ENCODE measurements at places on chromosomes 1 and 21.

DNA sequence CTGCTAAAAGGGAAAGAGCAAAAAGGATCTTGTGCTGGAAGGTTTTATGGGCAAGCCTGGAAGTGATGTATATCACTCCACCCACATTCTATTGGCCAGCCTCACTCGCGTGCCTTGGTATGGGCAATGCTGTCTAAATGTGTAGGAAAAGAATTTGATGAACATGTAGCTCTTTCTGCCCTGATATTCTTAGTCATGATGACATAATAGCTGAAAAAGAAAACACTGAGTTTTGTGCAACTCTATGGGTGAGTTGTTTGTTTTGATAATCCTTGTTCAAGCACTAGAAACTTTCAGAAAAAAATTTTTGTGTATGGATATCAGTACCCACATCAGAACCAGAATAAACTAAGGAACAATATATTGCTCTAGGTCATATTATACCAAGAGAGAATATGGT is 231.5 kb upstream of the ST6GALNAC5 start:
- no peak for DNase-seq

DNA sequence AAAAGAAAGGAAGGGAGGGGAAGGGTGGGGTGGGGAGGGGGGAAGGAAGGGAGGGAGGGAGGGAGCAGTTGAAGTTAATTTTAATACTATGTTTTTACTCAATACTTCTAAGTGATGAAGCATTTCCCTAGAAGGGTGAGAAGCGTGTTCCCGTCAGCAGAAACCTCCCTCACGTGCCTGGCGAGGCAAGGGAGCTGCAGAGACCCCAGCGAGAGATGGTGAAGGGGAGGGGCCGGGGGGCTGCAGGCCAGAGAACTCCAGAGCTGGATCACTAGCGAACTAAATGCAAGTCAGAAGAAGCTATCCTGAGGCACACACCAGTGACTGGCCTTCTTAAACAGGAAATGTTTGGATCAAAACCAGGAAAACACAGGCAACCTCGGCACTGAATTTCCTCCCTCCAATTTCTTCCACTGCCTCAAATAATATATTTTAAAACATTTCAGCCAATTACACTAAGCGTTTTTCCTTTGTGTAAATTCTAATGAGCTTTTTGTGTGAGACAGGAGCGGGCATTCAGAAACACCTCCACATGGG is 18.0 kb downstream of the WDR4 start:
- no peak for DNase-seq

DNA sequence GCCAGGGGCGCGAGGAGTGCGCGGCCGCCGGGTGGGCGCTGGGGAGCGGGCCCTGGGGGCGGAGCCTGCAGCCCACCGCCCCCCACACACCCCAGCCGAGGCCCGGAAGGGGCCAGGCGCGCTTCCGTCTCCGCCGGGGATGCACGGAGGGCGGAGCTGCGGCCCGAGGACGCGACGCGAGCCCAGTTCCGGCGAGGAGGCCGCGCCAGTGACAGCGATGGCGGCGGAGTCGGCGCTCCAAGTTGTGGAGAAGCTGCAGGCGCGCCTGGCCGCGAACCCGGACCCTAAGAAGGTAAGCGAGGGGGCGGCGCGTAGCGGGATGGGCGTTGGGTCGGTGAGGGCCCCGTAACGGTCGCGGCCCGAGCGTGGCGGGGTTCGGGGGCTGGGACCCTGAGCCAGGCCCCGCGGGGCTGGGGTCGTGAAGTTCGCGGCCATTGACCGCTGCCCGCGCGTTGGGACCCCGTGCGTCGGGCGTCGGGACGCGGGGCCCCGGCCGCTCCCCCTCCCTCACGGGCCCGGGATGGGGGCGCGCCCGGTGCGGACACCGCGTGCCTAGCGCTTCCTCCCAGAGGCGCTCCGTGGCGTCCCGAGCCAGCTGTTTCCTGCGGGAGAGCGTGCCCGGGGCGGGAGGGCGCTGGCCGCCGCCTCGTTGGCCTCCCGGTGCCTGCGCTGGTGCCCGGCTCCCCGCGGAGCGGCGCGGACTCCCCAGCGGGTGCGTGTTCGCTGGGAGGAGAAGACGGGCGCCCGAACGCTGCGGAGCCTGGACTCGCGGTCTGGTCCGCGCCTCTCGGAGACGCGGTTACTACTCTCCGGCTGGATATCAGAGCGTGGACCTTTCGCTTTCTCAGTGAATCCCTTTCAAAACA is at the start of gene ELOA:
ELOA (plus strand) TSS at position 185 of the 866 bp plus-strand sequence; CDS start at position 218, 33 bp downstream.
- DNase-seq, result peak; percentile 82

- no peak for DNase-seq
Measured at GRCh38 chr1:56958526-56958925, 7.3 kb downstream of the C8B start.

DNA sequence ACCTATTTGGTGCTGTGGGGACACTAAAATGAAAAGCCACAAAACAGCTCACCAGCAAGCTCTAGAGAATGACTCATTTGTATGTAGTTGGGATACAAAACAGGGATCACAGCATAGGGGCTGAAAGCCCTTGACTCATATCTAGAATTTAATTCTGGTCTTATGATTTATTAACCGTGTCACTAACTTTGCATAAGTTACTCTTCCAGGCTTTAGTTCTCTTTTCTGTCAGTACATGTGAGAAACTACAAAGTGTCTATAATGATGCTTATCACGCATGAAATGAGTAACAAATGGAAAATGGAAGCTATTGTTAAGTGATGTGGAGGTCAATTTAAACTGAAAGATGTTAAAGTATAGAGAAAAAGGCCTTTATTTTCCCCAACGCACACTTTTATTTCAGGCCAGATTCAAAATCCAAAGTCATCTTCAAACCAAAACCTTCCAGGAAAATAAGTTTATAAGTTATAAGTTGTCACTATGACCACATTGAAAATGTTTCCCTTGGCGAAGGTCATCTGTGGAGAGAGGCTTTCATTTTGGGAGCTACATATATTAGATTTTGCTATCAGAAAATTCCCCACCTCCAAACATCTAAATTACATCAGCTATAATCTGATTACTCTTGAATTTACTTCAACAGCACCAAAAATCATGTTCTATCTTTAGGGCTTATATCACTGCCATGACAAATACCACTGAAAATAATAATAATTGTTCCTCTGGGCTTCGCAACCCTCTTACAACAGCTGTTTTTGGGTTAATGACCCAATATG is 430.5 kb downstream of the MRPL39 start:
- no peak for DNase-seq

- DNase-seq, result no peak
Measured at GRCh38 chr1:163013826-163014600, 55.1 kb upstream of the RGS4 start.

GRCh38 chr1:227768125-227768439 is 32.8 kb downstream of the SNAP47 start:
- no peak for DNase-seq

DNA sequence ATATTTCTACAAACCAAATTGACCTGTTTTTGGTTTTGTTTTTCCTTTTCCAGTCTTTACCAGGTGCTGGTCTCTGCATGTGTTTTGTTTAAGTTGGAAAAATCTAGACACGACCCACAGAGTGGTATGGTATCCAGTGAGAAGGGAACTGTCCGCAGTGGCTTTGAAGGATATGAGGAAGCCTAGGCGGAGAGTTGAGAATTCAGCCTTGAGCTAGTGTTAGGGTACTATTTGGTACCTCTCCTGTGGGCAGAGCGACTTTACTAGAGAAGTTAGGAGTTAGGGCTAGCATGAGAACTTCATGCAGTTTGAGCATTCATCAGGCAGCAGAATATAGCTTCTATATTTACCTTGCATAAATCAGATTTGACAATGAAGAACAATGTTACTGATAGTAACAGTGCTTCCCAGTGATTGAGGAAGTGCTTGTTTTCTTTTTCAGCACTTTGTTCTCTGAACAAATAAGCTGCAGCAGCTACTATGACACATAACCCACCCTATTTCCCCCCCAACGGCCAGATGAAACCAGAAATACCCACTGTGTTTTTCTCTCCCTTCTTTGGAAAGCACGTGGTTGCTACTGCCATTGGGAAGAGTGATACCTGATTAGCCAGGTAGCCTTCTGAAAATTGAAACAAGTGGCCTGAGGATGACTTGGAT is 19.0 kb downstream of the MRPS6 start:
- no peak for DNase-seq

- DNase-seq, result no peak
Measured at GRCh38 chr1:214379236-214379970, 98.4 kb downstream of the SMYD2 start.

GRCh38 chr1:170586321-170587252 is 54.6 kb downstream of the GORAB start:
- no peak for DNase-seq

GRCh38 chr1:10687251-10687651 is 109.2 kb downstream of the CASZ1 start:
- DNase-seq, result no peak

DNA sequence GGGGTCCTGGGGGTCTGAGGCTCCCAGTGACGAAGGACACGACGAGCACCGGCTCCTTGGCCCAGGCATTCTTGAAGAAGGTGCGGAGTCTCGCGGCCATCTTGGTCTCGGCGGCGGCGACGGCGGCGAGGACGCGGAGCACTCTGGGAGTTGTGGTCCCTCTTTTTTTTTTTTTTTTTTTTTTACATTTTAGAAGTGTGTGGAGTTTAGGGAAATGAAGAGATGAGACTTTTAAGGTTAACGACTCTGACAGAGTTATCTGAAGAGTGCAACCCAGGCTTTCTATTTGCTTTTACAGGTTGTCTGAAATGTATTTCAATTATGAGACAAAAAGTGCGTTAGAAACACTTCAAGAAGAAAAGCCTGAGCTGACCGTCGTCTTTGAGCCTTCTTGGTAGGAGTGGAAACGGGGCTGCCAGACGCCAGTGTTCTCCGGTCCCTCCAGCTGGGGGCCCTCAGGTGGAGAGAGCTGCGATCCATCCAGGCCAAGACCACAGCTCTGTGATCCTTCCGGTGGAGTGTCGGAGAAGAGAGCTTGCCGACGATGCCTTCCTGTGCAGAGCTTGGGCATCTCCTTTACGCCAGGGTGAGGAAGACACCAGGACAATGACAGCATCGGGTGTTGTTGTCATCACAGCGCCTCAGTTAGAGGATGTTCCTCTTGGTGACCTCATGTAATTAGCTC is 9.7 kb downstream of the OR2B11 start:
- peak; percentile 7 for DNase-seq

- DNase-seq, result no peak
Measured at GRCh38 chr21:25657140-25657539, 18.1 kb downstream of the JAM2 start.

Data from CMK (cell line).